NCI-H1417 (cell line): ENCODE measurements at places on chromosomes 6 and 20.

GRCh38 chr20:23009636-23010035 is 25.5 kb upstream of the SSTR4 start:
- DNase-seq = no peak

DNA sequence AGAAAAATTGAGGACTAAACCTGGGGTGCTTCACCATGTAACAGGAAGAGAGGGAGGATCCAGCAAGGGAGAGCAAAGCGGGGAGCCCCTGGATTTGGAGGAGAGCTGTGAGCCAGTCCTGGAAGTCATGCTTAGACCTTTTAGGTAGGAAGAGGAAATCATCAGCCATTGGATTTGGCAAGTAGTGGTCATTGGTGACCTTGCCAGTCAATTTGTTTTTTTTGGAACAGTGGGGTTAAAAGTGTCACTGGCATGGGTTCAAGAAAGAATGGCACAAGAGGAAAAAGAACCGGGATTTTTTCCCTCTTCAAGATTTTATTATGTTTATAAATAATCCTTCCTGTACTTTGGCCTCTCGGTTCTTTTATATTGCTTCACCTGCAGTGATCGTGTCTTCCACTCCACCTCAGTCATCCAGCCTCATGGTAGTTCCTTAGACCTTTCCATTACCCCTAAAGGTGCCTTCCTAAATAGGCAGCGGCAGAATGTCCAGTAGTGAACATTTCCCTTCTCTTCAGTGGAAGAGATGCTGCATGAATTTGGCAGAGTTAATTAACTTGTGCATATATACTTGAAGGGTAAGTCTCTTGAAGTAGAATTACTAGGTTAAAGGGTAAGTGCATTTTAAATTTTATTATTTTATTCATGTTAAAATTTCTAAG is 124.7 kb downstream of the QKI start:
- DNase-seq = no peak

GRCh38 chr6:8245726-8246125 is 143.4 kb upstream of the EEF1E1 start:
- DNase-seq = peak; percentile 42

GRCh38 chr20:34874094-34874654 is 1.5 kb upstream of the GGT7 start:
- DNase-seq = peak; percentile 58

DNA sequence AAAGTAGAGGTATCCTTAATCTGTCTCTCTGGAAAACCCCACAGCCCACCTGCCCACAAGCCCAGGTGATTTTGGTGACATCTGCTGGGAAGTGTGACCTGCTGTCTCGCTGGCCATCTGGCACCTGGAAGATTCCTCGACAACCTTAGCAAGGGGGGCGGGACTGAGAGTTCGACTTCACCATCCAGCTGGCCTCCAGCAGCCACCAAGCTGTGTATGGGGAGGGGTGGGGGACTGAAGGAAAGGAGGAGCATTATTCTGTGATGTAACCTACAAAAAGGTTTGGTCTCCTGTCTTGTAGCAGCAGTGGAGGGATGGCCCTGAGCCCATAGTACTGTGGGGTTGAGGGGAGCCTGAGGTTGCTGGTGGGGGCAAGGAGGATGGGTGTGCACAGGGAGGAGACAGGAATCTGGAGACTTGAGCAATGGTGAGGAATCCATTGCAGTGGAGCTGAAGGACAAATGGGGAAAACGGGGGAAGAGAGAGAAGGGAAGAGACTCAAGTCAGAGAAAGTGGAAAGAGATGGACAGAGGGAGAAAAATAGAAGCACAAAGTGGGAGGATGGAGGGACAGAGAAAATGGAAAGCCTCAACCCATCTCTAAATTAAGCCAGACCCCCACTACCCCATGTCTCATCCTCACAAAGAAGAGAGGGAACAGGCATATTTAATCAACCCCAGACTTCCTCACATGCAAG is 4.0 kb downstream of the LY6G6F start:
- no peak for DNase-seq

DNA sequence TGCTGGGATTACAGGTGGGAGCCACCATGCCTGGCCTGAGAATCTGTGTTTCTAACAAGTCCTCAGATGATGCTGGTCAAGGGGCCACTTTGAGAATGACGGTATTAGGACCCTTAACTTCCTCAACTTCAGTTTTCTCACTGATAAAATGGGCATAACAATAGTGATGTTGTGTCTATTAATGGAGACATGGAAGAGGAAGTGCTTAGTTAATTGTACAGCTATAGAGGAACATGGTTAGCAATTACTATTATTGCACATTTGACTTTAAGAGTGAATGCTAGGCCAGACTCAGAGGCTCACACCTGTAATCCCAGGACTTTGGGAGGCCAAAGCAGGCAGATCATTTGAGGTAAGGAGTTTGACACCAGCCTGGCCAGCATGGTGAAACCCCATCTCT is 12.7 kb downstream of the DPPA5 start:
- no peak for DNase-seq

DNA sequence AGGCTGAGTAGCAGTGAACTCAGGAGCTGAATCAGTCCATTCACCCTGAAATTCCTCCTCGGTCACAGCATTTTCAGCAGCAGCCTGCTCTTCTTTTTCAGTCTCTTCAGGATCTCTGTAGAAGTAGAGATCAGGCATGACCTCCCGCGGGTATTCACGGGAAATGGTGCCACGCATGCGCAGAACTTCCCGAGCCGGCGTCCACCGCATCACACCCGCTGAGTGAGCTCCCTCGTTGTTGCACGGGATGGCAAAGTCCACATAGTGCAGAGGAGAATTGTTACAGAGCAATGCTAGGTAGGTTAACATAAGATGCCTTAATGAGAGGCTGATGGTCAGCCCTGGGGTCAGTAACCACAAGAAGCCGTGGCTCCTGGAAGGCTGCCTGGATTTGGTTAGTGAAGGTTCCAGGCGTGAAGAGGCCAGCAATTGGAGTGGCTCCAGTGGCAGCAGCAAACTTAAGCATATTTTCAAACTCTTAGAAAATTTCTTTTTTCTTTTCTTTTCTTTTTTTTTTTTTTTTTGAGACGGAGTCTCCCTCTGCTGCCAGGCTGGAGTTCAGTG is 113.5 kb upstream of the HDAC2 start:
- DNase-seq = no peak

DNA sequence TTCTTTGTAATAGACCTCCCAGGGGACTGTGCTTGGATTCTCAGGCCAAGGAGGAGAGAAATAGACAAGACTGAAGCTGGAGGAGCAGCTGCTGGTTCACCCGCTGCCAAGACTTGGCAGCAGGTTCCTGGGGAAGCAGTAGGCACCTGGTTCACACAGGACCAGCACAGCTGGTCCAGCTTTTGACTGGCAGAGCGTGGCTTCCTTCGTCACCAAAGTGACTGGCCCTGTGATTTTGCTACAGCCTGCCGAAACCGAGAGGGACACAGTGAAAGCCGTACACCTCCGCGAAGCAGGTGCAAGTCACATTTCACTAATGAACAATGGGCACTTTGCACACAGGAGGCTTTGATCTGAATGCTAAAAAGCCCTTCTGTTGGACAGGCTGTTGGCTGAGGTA is 199.0 kb downstream of the RNF144B start:
- DNase-seq = no peak
